ENCODE measurements at places on chromosomes 5 and 9. TPM values are rescaled to one million over a fixed set of nuclear protein-coding genes. Genes with fewer than 3 reads are reported as not detected.

Gene CD74
- polyA plus RNA-seq, result 104 TPM

Gene QSOX2
- 7.7 TPM for polyA plus RNA-seq

Gene F2RL1
- 0.39 TPM for polyA plus RNA-seq

DNA sequence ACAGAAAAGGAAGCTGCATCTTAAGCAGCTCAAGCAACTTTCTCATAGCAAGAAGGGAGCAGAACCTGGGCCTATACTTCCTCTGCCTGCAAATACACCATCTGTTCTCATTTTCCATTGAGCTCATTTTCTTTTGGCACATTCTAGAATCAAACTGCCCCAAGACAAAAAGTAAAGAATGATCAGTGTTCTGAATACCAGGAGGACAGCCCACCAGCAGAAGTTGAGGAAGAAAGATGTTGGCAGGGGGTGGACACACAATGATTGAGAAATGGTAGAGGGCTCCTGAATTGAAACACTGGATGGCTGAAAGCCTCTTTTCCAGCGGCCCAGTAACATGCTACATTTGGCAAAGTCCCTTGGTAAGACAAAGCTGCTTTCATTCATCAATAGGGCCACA, 171.8 kb downstream of the MED10 start:
- no peak for DNase-seq

- no peak for DNase-seq
Measured at GRCh38 chr5:27598576-27598975, 560.2 kb upstream of the CDH9 start.

DNA sequence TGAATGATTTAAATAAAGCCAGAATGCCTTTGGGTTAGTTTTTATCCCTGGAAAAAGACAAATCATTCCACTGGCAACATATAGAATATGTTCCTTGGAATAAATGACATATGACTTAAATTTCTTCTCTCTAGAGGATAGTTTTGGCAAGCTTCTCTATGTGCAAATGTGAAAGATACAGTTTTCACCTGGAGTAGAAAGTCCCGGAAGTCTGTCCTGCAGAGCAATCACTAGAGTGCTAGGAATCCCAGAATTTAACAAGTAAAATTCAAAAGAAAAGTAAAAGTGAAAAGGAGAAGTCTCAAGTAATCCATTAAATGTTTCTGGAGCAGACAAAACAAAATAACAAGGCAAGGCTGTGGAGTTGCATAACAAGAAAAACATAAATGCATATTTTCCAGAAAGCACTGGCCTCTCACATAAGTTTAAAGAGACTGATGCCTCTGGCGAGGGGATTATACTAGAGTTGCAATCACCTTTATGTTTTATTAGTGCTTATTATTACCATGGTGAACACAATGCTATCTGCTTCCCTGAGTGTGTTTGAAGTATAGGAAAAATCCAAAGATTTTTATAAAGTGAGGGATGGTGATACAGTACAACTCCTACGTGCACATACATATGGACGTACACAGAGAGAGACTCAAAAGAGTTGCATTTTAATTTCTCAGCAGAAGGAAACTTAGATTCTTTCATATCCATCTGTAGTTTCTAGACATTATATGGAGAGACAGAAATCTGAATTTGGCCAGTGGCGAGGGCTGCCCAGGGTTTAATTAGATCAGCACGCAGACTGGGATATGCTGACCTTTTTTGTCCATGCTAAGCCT, 188.3 kb upstream of the ANKRD55 start:
- peak; percentile 75 for DNase-seq

DNA sequence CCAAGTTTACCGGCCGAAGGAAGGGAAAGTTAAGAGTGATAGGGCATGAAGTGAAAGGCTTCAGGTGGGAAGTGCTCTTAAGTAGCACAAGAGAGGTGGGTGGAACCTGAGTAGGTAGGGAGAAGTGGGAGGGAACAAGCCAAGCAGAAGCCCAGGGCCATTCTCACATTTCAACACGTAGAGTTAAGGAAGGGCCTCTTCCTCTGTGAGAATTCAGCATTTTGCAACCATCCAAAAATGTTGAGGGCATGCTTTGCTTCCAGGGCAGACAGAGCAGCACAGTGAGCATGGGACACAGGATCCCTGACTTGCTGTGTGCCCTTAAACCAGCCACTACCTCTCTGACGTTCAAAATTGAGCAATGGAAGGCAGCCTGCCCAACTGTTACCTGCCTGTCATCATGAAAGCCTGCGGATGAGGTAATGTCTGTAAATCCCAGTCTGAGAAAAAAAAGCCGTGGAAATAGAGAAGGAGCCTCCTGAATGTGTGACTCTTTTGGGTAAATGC, 3.3 kb downstream of the CYFIP2 start:
- no peak for DNase-seq

GRCh38 chr9:121201045-121201737, 478 bp downstream of the RAB14 start:
- peak; percentile 60 for DNase-seq

DNA sequence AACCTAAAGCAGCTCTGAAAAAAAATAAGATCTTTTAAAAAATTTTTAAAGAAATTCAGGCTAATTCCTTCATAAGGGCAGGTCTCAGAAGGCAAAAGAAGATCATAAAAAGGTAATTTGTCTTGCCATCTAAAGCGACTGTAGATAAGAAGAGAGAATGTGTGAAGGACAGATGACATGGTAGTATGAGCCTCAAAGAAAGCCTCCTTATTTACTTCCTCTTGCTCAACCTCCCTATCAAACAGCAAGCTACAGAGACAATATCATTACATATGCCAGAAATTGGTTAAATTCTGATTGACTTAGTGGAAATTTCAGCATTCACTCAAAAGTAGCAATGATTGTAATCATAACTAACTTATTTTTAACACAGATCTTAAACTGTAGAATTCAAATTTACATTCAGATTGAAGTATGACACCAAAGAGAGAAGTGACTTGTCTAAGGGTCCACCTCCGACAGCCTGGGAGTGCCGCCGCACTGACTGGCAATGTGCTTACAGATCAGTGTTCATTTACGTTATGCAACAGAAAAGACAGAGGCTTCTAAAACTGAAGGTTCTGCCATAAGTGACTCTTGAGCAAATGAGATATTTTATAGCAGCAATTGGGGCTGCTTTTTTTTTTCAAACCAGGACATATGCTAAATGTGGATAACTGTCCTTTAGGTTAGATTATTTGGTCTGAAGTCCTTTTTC, 132.0 kb downstream of the CEMIP2 start:
- no peak for DNase-seq

DNA sequence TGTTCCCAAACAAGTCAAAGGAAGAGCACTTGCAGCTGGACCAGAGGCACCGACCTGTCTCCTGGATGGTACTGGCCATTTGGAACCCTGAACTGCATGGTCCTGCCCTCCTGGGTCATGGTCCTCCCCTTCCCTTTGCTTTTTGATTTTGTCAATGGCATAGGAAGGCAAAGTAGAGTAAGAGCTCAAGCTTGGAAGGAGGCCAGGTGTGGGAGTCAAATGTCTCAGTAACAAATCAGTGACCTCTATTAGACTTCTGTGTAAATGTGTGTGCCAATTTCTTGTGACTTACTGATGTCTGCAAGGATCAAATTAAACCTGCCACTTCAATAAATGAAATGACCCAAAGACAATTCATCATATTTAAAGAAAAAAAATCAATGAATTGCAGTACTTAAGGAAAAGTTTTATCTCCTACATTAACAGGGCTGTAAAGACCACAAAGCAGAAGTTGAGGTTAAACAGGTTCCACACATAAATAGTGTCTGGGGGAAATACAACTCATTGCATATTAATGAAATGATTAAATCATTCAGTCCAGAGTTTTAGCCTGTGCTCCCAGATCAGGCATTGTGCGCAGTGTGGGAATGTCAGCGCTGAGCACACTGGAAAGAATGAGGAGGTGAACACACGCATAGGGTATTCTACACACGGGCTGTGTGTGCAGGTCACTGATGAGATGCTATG, 32.7 kb downstream of the OSMR start:
- no peak for DNase-seq

DNA sequence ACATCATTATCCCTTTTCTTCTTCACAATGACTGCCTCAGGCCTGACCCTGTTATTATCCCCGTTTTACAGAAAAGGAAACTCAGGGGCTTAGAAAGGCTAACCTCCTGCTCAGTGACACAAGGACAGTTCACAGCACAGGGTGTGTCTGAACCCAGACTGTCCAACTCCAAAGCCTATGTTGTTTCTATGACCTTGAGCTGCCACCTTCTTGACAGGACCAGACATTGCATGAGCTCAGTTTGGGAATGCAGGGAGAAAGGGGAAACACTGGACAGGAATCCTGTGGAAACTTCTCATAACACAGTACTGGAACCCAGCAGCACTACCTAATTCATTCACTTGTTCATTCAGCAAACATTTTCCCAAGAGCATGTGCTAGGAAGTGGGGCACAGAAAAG, 472.8 kb downstream of the CDK5RAP2 start:
- no peak for DNase-seq

- DNase-seq, result peak; percentile 55
Measured at GRCh38 chr9:15144622-15145061, 162.4 kb downstream of the TTC39B start.

- no peak for DNase-seq
Measured at GRCh38 chr9:12666813-12667212, 26.4 kb upstream of the TYRP1 start.

Data from muscle of leg (tissue), 16 donors.